ENCODE measurements at places on chromosomes 6 and 20.

GRCh38 chr6:25889877-25890853, 16.1 kb upstream of the SLC17A3 start:
- DNase-seq, result no peak

GRCh38 chr6:70369332-70369950, 43.9 kb upstream of the FAM135A start:
- DNase-seq, result peak; percentile 19

DNA sequence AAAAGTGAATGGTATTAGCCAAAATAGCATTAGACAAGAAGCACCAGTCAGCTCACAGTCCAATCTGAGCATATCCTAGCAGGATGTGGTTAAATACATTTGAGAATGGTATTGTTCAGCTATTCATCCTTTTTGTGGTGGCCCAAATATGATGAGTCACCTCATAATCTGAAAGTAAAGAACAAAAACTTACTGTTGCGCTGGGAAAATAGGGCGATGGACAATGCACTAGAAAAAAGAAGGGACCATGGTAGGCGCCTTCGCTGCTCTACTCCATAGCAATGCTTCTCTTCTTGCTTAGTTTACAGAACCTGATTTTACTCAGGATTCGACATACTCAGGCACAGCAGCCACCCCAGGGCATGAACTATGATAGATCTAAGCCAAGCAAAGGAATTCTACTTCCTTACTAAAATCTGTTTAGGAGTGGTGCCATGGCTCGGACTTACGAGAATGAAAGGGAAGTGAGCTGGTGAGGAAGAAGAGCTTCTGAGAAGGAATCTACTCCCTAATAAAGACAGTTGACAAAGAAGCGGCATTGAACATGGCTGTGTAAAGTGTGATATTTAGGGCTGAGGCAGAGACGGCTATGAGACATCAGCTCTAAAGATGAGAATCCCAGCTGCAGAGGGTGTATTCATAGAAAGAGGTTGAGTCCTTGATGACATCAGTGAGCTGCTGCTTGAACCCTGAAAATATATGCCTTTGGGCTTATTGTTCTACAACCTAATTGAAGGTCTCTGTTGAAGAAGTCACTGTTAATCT, 16.6 kb upstream of the FBXO9 start:
- no peak for DNase-seq

DNA sequence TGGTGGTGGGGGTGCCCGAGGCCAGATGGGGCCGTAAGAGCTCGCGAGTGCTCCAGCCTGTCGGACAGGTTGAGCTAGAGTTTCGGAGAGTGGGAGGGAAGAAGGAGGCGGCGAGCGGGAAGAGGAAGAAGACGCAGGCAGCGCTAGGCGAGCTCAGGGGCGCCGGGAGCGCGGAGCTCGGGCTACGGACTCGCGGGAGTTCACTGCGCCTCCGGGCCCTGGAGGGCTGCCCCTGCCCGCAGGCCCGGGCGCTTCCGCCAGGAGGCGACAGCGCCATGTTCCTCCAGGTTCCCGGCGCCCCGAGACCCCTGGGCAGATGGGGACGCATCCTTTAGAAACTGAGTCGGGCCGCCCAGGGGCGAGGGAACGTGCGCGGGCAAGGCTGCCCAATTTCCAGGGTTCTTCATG, 984 bp downstream of the TFAP2C start:
- no peak for DNase-seq

- no peak for DNase-seq
Observed at GRCh38 chr6:158040051-158040803, 58.6 kb downstream of the SYNJ2 start.

- no peak for DNase-seq
Observed at GRCh38 chr20:21936261-21936660, 230.8 kb downstream of the PAX1 start.

DNA sequence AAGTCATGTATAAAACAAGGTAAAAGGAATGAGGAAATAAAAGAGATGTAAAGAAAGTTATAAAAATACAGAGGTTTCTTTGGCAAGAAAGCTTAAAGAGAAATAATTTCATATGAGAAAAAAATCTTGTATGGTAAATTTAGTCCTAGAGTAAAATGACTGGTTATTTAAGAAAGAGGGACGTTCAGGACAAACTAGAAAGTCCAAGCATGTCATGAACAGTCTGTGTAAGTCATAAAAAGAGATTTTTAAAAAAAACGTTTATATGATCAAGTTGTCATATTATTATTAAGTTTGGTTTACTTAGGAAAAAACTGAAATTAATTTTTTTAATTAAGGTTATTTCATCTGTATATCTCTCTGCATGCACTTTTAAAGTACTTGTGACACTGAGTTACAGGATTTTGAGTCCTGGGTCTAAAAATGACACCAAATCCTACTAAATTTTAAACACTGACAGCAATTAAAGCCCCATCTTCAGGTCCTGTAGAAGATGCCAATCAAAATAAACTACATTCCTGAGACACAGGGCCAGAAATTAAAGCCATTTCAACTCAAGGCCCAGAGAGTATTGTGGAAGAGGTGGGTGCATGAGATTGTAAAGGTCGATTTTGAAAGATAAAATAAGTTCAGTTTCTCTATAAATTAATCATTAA, 62.4 kb downstream of the AGPAT4 start:
- DNase-seq, result no peak

- DNase-seq, result peak; percentile 19
Observed at GRCh38 chr6:127516662-127517273, 2.4 kb downstream of the MTCL3 start.

DNA sequence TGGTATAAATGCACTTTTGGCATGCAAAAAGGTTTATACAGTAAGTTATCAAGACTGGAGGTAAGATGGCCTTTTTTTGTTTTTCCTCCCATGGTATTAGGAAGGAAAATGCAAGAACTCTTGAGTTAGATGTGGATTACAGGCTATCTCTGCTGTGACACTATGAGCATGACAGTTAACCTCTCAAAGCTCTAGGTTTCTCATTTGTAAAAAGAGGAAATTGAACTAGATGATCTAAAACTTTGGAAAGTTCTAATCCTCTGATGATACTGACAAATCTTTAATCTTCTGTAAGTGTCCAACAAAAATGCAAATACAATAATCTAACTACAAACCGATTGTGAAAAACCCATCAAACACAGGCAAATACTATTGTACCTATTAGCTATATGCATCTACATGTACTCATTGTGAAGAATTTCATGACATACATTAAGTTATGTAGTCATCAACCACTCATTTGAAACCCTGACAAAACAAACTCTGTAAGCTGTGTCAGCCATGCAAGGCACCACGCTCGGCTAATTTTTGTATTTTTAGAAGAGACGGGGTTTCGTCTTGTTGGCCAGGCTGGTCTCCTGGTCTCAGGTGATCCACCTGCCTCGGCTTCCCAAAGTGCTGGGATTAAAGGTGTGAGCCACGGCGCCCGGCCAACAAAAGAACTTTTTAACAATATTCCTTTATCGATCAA, 4.2 kb downstream of the CDK19 start:
- no peak for DNase-seq

- DNase-seq, result no peak
Observed at GRCh38 chr20:13265941-13266340, 44.9 kb downstream of the ISM1 start.

- no peak for DNase-seq
Observed at GRCh38 chr6:3333263-3333662, 74.5 kb downstream of the PSMG4 start.

DNA sequence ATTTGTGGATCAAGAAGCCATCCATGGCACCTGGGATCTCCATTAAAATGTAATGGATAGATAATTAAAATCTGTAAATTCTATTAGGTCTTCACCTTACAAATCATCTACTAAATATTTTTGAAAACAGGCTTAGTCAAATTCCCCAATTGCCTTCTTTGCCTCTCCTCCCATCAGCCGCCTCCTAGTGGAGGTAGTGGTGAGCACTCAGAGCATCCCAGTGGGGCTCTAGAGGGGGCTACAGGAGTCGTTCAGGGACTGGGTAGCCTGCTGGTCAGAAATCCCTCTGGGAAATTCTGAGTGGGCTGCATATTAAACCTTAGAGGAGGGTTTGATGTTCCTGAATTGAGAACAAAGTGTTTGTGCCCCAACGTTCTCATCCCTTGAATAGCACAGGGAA, 20.8 kb upstream of the PAX1 start:
- DNase-seq, result no peak

DNA sequence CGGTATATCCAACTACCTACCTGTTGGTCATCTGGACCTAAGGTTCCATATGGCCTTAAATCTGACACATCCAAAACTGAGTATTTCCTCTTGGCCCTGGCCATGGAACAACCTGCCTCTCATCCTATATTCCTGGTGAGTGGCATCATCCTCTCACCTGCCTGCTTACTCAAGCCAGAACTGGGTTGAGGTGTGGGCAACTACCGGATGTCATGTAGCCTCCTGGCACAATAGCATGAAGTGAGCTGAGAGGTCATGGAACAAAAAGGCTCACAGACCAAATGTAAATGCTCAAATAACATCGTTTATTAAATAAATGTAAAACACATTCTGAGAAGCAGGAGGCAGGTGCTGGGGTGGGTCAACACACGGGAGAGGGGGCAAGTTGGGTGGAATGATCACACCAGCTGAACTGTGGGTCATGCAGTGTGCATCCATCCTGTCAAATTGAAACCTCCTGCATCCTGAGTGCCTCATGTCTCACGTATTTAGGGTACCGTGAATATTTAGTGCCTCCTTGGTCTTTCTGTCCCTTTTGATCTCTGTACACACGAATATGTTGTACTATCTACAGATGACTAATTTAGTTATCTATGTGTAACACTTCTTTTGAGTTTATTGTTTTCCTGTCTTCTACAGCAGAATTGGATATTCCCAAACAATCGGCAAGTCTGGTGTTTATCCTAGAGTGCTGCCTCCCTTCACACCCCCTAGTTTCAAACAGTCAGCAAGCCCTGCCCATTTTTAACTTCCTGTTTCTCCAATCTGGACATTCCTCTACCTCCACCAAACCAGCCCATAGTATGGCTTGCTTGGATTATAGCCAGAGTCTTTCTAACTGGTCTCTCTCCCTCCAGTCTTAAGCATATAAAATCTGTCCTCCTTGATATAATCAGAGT, 7.9 kb upstream of the POU5F1 start:
- no peak for DNase-seq

GRCh38 chr6:3444276-3445088, 12.4 kb downstream of the SLC22A23 start:
- DNase-seq, result no peak

- no peak for DNase-seq
Observed at GRCh38 chr6:119284861-119285521, 64.6 kb downstream of the MAN1A1 start.

- DNase-seq, result no peak
Observed at GRCh38 chr20:24977797-24978196, 14.8 kb downstream of the APMAP start.

DNA sequence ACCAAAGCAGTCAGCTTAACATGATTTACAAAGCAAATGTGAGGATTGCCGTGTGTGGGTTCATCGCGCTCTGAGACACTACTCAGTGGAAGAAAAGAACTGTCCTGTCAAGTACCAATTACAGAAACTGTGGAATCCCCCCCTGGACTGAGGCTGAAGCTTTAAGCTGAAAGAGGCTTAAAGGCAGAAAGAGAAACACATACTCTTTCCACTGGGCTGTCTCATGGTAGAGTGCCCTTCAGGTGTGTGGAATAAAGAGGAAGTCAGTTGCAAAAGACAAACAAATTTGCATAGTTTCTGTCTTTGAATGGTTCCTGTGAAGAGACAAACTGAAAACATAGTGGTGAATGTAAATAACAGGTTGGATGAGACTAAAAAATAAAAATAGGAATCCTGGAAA, 560.4 kb upstream of the SYNCRIP start:
- DNase-seq, result no peak

DNA sequence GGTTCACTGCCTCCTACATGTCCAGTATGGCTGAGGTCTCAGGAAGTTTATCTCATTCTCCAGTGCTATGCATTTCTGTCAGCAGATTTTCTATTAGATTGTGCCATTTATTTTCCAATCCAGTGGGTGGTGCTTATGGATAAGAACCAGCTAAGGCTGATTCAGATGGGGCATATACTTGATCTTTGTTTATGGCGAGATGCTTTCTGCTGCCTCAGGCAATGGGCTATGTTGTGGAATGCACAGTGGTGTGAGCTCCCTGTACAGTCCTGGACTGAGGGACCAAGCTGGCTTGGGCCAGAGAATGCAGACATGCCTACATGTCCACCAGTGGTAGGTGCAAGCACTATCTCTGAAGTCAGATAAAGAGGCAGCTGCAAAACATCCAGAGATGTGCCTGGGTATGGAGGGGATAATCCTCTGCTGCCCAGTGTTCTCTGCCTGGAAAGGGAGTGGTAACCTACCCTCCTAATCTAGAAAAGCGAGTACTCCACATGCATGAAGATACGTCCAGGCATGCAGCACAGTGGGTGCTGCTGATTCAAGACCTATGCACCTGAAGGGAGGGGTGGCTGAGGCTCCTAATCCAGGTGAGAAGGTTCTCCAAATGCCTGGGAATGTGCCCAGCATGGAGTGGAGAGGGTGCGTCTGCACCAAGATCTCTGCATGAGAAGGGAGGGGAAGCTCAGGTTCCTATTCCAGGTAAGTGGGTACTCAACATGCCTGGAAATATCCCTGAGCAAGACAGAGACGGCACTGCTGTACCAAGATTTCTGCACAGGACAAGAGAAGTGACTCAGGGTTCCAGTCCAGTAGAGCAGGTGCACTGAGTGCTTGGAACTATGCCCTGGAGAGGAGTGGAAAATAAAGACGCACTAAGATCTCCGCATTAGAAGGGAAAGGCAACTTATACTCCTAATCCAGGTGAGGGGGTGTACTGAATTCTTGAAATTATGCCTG, 9.4 kb downstream of the CST4 start:
- DNase-seq, result no peak

GRCh38 chr20:57743450-57744095, 33.8 kb upstream of the PMEPA1 start:
- DNase-seq, result no peak

DNA sequence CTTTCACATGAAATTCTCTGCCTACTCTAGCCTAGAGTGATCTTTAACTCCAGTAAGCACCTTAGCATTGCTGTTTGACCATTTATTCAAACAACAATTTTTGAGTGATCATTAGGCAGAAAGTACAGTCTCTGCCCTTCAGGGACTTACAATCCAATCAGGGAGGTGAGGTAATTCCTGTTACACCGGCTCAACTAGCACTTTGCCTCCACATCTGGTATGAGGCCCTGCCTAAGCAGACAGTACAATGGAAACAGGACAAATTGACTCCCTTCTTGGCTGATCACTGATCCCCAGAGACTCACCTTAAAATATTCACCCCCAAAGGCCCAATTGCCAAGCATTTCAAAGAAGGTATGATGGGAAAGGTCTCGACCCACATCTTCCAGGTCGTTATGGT, 1.4 kb downstream of the AARS2 start:
- no peak for DNase-seq
